ENCODE measurements at places on chromosomes 1 and 21.

DNA sequence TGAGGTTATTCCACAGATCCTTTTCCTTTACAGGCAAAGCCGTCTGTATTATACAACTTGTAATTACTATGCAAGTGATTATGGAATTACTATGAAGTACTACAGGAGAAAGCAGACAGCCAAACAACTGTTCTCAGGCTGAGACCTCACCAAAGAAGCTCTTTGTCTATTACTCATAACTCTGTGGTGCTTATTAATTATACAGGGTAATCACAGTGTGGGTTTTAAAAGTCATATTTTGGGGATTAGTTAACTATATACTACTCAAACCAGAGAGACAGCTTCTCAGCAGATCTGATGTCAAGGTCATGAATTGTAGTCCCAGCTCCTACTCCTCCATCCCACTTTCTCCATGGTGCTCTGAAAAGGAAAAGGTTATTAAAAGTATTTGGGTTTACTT, 49.6 kb downstream of the CTTNBP2NL start:
- DNase-seq = no peak

- no peak for DNase-seq
These were observed 88.9 kb upstream of the TNFSF4 start for GRCh38 chr1:173295995-173296394.

DNA sequence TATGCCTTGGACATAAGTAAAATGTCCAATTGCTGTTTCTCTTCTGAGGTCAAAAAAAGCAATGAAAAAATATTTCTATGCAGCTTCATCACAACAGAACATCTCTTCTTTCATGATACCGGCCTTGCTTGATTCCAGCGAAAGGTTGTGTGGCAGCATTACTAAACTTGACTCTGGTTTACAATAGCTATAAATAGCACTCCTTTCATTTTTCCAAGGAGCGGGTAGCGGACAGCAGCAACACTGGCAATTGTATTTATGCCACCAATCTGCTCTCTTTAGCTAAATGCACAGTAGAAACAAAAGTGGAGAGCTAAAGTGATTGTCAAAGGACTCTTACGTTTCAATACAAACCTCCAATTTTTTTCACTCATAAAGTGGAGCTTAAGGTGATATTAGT, 7.5 kb upstream of the DAB1 start:
- no peak for DNase-seq

DNA sequence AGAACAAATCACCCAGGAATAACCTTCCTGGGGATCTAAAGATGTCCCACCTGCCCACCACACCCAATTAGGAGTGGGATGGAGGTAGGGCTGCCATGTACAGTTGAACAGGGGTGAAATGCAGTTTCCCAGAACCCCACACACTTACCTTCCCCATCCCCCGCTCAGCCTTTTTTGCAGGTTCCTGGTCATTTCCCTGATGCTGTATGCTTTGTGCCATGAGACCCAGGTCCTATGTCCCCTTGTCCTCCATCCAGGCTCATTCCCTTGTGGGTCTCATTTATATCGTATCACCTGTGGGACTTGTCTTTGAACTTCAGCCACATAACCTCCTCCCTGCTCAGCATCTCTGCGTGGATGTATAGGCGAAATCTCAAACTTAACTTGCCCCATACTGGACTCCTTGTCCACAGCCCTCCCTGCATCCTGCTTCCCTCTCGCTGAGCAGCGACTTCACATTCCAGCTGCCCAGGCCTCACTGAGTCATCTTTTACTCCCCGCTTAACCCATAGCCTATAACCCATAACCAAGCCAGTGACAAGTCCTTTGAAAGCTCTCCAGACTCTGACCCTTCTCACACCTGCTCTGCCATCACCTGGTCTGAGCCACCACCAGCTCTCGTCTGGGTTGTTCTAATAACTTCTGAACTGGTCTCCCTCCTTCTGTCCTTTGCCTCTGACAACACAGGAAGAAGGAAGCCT, 4.7 kb downstream of the LDLRAD2 start:
- no peak for DNase-seq

GRCh38 chr1:107003972-107004371, 52.5 kb upstream of the PRMT6 start:
- no peak for DNase-seq

GRCh38 chr1:193569096-193569982, 382.9 kb upstream of the B3GALT2 start:
- no peak for DNase-seq

GRCh38 chr1:206467915-206468314, 2.4 kb upstream of the IKBKE start:
- DNase-seq = no peak

- DNase-seq = peak; percentile 7
These were observed 64.4 kb upstream of the NEK2 start for GRCh38 chr1:211739671-211740411.

DNA sequence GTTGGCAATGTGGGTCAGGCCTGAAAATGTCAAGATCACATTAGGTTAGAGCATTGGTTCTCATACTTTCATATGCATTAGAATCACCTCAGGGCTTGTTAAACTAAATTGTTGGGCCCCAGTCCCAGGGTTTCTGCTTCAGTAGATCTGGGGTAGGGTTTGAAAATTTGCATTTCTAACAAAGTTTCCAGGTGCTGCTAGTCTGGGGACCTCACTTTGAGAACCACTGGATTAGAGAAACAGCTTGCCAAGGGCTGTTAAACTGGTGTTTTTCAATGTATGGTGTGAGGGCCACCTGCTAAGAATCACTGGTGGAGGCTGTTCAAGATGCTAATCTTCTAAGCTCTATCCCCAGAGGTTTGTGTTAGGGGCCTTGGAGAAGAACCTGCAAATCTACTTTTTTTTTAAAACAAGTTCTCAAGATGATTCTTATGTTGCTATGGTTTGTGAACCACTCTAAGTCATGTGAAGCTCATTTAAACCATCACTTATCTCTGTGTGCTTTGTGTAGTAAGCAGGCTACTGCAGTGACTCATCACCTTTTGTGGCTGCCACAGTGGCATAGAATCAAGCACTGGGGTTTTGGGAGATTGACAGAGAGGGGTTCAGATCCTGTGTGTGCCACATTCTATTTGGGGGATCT, 152.2 kb downstream of the S1PR1 start:
- peak; percentile 85 for DNase-seq

All from GM12864 (cell line).